ENCODE measurements at places on chromosomes 1 and 21.

DNA sequence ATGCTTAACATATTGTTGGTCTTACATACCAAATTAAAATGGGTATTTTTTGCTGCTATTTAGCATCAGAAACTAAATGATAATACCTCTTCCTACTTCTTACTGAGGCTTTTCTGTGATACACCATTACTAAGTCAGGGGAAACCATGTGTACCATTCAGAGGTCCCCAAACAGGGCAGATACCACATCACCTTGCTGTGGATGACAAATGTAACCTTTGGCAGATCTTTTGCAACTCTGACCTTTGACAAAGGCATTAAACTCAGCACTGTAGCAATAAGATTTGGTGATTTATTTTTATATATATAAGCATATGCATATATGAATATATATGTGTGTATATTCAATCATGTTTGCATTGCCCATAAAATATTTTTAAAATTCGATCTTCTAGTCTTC is 2.9 kb downstream of the FAM177B start:
- no peak for DNase-seq

GRCh38 chr1:178928976-178929375 is 58.1 kb upstream of the ANGPTL1 start:
- no peak for DNase-seq

- no peak for DNase-seq
Measured at GRCh38 chr1:209527372-209527771, 56.1 kb upstream of the CAMK1G start.

DNA sequence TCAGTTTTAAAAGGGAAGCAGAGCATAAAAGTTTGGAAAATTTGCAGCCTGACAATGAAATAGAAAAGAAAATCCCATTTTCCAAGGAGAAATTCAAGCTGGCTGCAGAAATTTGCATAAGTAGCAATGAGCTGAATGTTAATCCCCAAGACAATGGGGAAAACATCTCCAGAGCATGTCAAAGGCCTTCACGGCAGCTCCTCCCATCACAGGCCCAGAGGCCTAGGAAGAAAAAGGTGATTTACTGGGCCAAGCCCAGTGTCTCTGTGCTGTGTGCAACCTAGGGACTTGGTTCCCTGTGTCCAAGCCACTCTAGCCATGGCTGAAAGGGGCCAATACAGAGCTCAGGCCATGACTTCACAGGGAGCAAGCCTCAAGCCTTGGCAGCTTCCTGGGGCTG is 26.1 kb downstream of the KRTAP20-3 start:
- DNase-seq, result no peak

- DNase-seq, result no peak
Measured at GRCh38 chr1:198606020-198606438, 32.8 kb upstream of the PTPRC start.

GRCh38 chr1:226643177-226643576 is 94.6 kb downstream of the STUM start:
- no peak for DNase-seq

DNA sequence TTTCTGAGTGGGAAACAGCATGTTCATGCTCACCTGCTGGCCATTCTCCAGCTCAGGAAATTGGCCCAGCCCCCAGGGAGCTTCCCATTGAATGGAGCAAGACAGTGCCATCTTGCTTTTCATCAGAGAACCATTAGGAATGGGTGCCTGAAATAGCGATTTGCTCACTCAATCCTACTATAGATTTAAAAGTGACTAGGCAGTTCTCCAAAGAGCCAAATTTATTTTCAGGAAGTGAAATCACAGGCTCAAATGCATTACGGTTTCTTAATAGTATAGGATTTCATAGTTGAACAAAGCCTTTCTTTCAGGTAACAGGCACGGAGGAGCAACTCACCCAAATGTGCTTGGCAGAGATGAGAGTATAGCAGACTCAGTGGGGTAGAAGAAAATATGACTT is 272.1 kb downstream of the GRIK1 start:
- DNase-seq, result no peak

DNA sequence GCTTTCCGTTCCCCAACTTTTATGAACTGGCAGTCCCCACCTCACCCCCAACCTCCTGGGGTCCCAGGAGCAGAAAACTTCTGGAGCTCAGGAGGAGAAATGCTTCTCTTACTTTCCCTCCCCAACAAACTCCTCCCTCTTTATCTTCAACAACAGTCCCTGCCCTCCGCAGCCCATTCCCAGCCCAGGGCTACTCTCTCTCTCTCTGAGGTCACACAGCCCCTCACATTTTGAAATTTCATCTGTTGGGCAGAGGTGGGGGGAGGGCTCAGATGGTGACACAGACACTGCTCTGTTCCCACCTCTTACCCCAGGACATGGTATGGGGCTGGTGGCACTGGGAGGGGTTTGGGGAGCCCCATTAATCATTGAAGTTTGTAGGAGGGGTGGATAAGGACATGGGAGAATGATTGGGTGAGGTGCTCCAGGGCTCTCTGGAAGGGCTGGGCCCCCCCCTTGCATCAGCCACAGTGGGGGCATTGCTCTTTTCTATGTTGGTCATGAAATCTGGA is 6.0 kb downstream of the PIK3CD start:
- no peak for DNase-seq

- DNase-seq, result no peak
Measured at GRCh38 chr1:23238565-23238964, 21.3 kb upstream of the HTR1D start.

DNA sequence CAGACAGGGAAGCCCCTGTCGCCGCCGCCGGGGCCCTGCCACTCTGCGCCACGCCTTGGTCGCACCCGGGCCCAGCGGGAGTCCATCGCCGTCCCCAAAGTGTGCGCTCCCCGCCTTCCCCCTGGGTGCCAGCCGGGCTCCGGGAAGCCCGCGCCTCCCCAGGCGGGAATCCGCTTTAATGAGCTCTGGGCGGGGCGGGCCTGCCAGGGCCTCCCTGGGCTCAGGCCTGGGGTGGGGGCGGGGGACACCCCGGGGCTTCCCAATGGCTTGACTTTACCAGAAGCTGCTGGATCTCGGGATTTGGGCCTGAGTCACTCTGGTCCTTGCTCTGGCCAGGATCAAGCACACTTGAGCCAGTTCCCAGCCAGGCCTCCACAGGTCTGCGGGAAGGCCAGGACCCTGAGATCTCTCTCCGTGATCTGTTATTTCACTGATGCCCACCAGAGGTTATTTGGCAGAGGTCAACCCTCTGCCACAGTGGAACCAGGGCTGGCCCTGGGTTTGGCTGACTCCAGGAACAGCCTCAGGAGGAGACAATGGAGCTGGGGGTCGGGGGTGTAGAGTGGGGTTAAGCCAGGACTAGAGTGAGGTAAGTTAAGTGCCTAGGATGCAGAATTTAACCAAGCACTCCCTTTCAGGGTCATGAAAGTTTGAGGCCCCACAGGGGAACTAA is 178.4 kb upstream of the EDN2 start:
- DNase-seq, result no peak

GRCh38 chr1:172727956-172728603 is 69.2 kb downstream of the FASLG start:
- DNase-seq, result no peak

DNA sequence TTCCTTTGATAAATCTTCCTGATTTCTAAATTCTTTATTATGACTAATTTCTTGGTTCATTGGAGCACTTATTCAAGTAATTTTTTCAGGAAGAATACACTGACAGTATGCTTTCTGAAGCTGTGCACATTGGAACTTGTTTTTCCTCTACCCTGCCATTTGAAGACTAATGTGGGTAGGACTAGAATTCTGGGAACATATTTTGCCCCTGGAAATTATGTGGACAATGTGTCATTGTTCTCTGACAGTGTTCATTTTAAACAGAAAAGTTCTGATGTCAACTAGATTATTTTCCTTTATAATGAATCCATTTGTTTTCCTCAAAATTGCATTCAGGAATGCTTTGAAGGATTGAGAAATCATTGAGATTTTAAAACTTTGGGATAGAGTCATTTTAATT is 34.8 kb upstream of the ST6GALNAC5 start:
- no peak for DNase-seq

DNA sequence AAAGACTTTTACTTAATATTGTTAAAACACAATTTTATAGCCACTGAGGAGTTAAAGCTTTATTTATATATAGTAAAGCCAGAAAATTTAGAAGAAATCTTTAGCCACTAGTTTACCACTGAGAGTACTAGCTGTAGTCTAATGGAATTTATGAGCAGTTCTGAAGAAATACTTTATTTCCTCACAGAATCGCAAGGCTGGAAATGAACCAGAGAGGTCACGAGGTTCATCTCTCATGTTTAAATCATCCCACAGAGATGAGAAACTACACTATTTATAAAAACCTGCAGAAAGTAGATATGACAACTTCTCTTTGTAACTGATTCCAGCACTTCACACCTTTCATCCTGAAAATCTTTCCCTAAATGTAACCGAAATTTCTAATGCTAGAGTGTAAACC is 26.0 kb downstream of the ADGRL4 start:
- DNase-seq, result no peak

DNA sequence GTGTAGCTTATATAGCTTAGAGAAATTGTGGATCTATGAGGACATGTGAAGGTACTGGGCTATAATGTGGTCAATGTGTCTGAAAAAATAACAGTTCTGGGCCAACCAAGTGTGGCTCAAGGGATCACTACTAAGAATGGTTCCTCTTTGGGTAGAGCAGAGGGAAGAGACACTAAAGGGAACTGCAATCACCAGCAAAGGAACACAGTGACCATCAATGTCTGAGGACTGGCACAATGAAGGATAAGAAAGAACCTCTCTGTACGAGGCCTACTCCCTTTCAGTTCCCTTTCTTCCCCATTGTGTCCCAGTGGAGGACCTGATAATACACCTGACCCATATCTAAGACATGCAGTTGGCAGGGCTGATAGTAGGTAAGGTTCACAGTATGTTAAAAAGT is 89.9 kb upstream of the JAK1 start:
- DNase-seq, result no peak

DNA sequence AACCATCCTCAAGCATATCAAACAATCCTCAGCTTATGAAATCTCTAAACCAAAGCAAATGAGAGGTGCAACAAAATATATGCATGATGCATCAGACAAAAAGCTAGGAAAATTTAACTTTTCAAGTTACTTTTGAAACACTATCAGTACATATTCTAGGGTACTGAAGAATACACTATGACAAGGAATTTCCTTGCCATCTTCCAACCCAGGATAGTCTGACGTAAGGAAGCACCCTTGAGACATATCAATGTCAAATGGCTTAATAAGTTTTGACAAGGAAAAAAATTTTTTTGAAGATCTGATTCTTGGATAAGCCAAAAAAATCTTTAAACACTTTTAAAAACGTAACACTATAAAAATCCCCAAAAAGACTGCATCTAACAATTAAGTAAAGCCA is 64.9 kb downstream of the KIFAP3 start:
- no peak for DNase-seq

DNA sequence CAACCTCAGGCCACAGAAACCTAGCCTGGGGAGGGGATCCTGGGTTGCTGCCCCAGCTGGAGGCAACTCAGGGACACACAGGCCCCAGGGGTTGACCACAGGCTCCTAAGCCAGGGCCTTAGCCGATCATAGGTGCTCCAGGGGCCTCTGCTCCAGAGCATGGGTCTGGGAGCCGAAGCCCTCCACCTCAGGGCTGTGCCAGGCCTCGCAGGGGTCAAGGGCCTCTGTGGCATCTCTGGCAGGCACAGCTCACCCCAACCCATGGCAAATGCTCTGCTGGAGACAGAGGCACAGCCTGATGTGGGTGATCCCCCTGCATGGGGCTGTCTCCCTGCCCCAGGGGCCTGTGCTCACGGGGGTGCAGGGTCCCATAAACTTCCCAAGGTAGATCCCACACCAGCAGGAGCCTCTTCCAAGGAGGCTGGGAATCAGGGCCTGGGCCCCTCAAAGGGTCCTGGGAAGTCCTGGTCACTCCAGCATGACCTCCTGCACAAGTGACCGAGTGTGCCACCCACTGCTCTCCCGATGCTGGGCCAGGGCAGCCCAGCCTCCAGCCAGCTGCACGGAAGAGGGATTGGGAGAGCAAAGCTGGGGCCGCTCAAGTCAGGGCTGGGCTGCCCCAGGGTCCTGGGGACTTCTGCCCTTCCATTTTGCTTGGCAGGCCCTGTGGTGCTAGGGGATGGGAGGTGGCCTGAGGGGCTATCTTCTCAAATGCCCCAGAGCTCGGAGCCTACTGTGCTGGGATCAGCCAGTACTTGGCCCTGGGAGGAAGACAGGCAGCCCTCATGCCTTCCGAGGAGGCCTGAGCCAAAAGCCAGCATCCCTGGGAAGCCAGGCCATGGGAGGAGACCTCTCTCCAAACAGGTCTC is 22.2 kb upstream of the PRSS38 start:
- DNase-seq, result no peak

DNA sequence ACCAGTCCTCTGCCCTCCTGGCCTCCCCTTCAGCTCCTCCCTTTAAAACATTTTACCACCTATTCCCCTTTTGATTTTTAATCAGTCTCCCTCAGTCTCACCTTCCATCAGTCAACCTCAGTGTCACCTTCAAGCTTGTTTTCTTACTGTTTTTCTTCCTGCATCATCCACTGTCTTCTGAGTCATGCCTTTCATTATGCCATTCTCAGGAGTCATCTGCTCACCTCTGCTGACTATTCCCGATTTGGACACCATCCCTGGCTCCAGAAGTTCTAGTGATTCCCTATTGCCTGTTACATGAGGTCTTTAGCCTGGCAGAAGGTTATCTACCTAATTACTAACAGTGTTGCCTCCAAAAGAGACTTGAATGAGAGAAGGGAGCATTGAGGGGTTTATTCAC is 23.9 kb downstream of the NFASC start:
- no peak for DNase-seq

DNA sequence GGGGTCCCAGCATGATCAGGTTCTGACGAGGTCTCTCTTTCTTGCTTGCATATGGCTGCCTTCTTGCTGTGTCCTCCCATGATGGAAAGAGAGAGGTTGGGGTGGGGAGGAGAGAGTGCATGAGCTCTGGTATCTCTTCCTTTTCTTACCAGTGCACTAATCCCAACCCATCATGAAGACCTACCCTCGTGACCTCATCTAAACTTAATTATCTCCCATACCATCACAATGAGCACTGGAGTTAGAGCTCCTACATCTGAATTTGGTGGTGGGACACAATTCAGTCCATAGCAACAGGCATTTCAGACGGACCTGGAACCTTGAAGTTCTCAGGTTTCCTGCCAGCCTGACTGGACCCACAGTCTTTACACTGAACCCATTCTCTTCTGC is 125.2 kb upstream of the ZNF648 start:
- no peak for DNase-seq

- no peak for DNase-seq
Measured at GRCh38 chr1:98949621-98950020, 55.0 kb downstream of the PLPPR5 start.

- DNase-seq, result no peak
Measured at GRCh38 chr21:31725202-31725839, 6.6 kb downstream of the SCAF4 start.

Data from stimulated activated CD8-positive, alpha-beta memory T cell treated with anti-CD3 and anti-CD28 coated beads, Interleukin-15, amount 100 ng/mL, for 1 hour (primary cell).